AG09319 (cell line): ENCODE measurements at places on chromosomes 4 and X.

DNA sequence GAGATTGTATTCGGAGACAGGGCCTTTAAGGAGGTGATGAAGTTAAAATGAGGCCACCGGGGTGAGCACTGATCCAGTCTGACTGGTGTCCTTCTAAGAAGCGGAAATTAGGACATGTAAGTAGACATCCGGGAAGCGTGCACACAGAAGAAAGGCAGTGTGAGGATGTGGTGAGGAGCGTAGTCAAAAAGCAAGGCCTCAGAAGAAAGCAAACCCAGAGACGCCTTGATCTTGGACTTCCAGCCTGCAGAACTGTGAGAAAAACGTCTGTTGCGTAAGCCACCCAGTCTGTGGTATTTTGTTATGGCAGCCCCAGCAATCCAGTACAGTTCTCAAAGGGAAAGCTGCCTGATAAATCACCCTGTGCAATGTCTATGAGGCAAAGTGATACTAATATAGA, 153.5 kb downstream of the KCNIP4 start:
- no peak for DNase-seq

DNA sequence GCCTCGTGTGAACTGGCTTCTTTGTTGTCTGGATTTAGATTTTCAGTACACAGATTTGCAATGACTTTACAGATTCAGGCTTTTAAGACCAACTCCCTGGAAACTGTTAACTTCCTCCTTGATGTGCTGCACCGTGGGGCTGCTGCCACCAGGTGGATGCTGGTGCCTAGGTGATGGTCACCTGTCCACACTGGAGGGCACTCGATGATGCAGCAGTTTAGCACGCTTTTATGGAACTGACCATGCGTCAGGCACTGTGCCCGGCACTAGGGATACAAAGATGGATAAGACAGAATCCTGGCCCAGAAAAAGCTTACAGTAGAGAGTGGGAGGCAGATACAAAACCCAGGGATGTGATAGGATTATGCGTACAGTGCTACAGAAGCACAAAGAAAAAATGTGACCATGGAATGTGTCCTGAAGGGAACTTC, 180.7 kb downstream of the CEP135 start:
- DNase-seq = no peak

GRCh38 chr4:179927473-179927872, 2315.7 kb upstream of the TENM3 start:
- no peak for DNase-seq

- DNase-seq = no peak
Observed at GRCh38 chr4:10054571-10055041, 33.3 kb upstream of the SLC2A9 start.

GRCh38 chr4:172596206-172596605, 572.4 kb upstream of the GALNT7 start:
- DNase-seq = no peak

- DNase-seq = no peak
Observed at GRCh38 chr4:148786699-148787098, 344.5 kb upstream of the NR3C2 start.

- no peak for DNase-seq
Observed at GRCh38 chr4:123564758-123565346, 168.3 kb downstream of the SPRY1 start.

DNA sequence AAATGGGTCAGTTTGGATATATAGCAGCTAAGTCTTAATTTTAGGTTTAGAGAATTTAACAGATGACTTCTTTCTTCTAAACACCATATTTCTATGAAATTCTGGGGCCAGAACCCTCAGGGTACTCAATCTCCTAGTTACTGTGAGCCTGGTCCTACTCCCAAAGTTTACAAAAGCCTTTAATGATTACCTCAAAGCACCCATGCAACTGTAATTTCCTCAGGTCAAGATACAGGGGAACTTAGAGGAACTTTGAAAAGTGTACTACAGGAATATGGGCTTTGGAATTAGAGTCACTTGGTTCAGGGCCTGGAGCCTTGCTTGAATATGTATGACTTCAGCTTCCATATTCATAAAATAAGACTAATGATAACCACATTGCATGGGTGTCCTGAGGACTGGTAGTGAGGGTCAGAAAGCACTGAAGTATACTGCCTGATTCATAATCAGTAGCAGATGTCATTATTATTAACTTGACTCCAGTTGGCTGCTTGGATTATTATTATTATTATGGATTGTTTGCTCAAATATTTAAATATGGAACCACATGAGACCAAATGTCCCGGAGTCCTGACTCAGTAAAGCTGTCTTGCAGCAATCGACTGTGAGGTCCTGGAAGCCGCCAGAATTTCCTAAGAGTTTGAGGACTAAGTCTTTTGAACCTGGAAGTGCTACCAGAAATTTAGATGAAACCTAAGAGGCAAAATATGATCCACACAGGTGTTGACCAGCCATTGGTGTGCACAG, 2.0 kb upstream of the ADH7 start:
- no peak for DNase-seq

GRCh38 chr4:127829014-127829413, 46.9 kb downstream of the HSPA4L start:
- no peak for DNase-seq

DNA sequence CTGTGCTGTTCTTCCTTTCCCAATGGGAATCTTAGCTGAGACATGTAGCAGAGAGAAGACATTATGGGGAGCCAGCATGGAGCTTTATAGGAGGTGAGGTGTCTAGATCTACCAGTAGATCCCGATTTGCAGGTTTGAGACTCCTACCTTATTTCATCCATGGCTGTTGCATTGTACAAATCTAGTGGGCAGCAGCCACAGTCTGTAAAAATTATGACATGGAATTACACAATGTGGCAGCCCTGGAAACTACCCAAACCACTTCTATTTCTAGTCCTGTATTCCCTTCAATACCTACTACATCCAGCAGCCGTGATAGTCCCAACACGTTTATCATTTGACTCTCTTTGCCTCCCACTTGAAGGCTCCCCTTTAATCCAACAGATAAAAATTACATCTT, 8.1 kb downstream of the ATP7A start:
- no peak for DNase-seq

DNA sequence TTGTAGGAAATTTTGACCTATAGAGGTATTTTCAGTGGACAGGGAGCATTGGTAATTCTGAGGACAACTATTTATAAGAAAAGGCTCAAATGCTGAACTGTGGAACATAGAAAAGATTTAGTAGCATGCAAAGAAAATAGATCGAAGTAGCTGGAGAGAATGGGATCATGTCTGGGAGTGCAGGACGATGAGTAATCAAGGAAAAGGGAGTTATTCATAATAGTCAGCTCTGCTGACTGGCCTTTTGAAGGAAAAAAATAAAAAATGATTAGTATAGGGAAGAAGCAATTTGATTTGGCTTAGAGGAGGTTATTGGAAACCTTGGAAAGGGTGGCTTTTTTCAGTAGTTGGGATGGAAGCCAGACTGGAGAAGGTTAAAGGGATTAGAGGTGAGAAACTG, 22.9 kb upstream of the ANK2 start:
- no peak for DNase-seq

DNA sequence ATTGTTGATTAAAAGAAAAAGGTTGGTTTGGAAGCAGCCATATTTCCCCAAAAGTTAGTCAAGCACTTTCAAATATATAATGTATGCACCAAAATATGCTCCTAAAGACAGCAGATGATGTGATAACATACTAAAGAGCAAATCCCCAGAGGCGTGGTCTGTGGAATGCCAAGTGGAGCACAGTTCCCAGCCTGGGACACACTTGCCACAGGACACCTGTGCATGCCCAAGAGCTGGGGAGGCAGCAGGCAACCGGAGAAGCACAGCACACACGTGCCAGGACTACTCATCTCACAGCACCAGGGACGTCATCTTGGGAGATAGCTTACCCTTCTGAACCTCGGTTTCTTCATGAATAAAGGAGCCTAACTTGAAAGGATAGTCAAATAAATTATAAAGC, 12.5 kb downstream of the STX18 start:
- no peak for DNase-seq

DNA sequence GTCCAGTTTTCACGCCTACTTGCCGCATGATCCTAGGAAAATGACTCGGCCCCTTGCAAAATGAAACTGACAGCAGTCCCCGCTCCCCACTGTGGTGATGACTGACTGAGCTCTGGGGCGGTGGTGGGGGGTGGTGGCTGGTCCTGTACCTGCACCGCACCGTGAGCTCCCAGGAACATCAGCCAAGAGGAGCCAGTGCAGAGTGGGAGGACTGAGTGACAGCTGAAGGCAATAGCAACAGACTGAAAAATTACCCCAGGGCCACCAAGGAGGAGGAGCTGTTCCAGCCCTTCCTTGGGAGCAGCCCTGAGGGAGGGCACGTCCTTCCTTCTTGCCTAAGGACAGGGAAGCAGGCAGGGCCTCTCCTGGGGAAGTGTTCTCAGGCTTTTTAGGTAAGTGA, 2.4 kb upstream of the C4orf50 start:
- DNase-seq = no peak

GRCh38 chr4:94507708-94508107, 56.0 kb downstream of the PDLIM5 start:
- DNase-seq = no peak
